ENCODE measurements at places on chromosomes 6 and 20.

DNA sequence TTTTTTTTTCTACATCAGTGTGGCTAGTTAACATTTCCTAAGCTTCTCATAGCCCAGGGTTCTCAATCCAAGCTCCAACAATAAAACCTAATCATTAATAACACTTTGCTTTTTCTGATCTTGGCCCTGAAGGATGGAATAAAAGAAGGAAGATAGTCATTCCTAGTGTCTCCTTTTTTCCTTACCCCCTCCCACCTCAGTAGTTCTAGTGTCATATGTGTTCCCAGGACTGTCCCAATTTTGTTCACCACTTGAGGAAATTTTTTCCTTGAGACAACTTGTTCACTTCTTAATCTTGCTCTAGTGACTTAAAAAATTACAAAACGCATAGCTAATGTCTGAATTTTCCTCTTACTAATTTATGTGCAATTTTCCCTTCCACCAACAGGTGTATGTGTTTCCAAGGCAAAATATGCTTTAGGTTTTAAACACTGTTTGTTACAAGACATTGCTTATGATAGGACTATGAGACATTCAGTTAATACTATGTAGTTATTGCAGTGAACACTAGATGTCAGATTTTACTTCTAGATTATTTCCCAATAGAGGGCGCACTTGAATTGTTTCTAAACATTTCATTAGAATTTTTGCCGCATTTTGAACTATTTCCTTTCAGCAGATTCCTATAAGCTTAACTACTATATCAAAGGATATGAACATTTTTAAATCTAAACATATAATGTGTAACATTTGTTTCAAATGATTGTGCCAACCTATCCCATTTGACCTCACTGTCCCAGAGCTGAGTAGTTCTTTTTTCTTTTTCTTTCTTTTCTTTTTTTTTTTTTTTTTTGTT is 18.5 kb upstream of the C6orf141 start:
- peak; percentile 16 for DNase-seq

DNA sequence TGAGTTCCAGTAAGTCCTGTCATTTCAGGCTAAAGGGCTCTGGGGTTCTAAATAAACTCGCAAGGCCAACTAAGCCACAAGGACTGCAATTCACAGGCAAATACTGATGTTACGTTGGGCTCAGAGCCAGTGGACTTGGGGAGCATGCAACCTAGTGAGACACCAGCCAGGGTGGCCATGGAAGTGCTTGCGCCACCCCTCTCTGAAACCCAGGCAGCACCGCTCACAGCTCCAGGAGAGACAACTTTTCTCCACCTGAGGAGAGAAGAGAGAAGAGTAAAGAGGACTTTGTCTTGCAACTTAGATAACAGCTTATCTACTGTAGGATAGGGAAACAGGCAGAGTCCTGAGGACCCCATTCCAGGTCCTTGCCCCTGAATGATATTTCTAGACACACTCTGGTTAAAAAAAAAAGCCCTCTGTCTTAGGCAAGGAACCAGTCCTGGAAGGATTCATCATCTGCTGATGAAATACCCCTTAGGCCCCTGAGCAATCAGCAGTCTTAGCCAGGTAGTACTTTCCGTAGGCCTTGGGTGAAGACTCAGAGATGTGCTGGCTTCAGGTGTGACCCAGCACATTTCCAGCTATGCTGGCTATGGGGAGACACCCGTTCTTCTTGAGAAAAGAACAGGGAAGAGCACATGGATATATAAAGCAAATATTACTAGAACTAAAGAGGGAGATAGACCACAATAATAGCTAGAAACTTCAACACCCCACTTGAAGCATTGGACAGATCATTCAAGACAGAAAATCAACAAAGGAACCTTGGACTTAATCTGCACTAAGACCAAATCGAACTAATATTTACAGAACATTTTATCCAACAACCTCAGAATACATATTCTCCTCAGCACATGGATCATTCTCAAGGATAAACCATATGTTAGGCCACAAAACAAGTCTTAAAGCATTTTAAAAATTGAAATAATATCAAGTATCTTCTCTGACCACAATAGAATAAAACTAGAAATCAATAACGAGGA is 31.5 kb upstream of the TBC1D32 start:
- no peak for DNase-seq

- DNase-seq = no peak
Measured at GRCh38 chr6:157093536-157093935, 229.8 kb downstream of the TMEM242 start.

- DNase-seq = no peak
Measured at GRCh38 chr20:39016041-39016440, 53.9 kb downstream of the DHX35 start.

DNA sequence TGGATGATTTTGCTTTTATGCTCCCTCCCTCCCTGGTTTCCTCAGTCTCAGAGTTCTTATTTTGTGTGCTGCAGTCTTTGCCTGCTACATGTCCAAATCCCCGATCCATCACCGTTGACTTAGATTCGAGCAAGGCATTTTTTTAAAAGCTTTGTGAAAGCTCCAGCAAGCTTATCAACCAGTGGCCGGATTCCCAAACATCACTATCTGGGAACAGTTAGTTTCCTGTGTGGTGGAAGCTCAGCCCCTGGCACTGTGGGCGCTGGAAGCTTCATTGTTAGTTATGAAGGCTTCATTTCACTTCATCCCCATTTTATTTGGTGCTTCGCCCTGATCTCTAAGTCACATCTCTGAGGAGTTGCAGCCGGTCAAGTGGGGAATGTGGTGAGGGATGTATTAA is 44.7 kb downstream of the DEK start:
- DNase-seq = no peak

DNA sequence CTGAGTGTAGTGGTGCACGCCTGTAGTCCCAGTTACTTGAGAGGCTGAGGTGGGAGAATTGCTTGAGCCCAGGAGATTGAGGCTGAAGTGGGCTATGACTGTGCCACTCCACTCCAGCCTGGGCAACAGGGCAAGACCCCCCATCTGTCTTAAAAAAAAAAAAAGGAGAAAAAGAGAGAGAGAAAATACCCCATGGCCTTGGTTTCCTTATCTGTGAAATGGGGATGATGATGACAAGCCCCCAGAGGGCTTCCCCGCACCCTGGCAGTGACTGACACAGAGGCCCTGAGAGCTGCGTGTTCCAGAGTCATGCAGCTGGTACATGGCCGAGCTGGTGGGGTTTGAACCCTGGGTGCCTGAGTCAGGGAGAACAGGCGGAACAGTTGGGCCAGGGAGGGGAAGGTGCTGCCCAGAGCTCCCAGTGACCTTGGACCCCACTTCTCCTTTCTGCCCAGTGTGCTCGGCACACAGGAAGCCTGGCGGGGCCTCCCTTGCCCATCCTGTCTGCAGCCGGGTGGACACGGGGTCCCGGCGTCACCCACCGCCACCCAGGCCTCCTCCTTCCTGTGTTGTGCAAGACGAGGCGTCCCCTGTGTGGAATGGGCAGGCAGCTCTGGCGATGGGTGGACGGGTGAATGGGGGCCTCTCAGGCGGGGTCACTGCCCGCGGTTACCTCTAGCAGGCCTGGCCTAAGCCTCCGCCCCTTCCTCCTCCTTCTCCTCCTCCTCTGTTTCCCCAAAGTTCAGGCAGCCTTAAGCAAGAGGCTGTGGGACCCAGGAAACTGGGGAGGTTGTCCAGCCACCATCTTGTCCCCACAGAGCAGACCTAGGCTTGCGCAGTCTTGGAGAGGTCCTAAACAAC is 84.2 kb downstream of the CEBPB start:
- DNase-seq = no peak

DNA sequence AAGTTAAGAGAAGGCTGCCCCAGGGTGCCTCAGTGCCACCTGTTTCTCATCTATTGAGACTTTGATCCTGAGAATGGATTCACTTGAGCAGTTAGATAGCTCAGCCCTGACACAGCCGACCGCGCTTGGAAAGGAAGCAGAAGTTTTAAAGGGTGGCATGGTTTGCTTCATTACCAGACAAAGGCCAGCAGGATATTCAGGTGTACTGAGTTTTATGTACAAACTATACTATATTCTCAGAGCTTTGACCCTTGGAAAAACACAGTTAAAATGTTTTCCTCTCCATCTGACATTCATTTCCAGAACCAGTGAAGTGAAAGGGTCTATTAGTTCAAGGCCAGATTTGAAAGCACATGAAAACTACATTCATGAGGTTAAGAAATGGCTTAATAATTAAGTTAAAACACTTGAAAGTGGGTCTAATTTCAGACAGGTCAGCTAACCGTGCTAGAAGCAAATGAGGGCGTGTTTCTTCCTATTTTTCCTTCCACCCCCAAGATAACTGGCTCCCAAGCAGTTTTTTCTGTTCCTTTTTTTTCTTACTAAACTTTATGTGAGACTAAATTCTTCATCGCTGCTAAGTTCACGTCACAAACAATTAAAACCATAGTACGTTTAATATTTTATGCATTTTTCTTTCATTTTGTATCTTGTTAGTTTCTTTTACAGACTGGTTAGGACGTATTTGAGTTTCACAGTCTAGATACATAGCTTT is 385.3 kb upstream of the SOX4 start:
- DNase-seq = no peak

DNA sequence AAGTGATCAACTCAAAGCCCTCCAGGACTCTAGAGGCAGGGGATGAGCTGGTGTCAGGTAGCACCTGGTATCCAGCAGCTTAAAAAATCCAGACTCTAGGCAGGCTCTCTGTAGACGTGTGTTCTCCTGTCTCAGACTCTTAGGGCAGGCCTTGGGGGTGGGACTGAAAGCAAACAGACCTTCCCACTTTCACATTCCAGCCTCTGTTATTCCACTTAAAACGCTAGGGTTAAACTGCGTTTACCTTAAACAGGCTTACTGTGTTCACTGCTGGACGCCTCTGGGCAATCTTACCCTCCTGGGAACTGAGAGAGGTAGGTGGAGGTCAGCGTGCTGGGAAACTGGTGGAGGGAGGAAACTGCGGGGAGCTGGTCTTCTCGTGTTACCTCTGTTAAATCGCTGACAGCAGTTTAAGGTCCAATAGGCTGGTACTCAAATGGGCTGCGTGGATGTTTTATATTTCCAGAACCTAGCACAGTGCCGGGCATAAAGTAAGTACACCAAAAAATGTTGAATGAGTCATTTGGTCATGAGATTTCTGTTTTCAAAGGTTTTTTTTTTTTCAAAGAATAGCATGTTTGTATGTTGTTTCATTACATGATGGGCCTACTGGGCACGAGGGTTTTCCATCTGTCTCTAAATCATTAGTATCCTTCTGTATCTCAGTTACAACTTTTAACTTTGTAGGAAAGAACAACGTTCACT is at the start of gene GCNT2:
Gene GCNT2 (plus strand): TSS at position 248 of the 705 bp plus-strand sequence. CDS start 7,561 bp downstream, outside the sequence.
- DNase-seq = no peak

GRCh38 chr6:152952866-152953509 is 29.9 kb downstream of the FBXO5 start:
- no peak for DNase-seq

DNA sequence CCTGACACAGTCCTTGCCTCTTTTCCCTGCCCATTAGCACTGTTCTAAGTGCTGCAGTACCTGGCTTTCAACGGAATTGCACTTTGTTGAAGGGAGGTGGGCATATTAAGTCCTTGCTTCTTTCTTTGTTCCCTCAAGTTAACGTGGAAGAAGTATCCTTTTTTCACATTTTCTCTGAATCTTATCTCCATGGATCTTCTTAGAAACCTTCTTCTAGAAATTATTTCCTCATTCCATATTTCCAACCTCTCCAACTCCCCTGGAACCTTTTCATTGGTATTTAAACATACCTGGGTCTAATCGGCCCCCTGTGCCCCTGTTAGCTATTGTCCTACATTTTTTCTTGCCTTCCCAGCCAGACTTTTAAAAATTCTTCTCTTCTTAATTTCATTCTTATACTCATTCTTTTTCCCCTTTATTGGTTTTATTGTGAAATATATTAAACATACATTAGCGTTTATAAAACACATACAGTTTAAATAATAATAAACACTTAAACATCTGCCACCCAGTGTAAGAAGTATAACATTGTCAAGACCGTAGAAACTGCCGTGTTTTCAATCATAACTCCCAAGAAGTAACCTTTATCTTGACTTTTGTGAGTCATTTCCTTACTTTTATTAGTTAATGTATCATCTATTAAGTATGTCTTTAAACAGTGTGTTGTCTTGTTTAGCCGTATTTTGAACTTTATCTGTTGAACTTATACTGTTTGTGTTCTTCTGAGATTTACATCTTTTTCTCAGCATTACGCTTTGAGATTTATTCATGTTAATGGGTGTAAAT is 118.2 kb downstream of the CDKAL1 start:
- no peak for DNase-seq

- DNase-seq = no peak
Measured at GRCh38 chr20:49846206-49846807, 33.7 kb downstream of the SLC9A8 start.

- DNase-seq = no peak
Measured at GRCh38 chr20:10178727-10179313, 39.8 kb upstream of the SNAP25 start.

GRCh38 chr6:141464896-141465295 is 667.8 kb upstream of the GJE1 start:
- DNase-seq = no peak

DNA sequence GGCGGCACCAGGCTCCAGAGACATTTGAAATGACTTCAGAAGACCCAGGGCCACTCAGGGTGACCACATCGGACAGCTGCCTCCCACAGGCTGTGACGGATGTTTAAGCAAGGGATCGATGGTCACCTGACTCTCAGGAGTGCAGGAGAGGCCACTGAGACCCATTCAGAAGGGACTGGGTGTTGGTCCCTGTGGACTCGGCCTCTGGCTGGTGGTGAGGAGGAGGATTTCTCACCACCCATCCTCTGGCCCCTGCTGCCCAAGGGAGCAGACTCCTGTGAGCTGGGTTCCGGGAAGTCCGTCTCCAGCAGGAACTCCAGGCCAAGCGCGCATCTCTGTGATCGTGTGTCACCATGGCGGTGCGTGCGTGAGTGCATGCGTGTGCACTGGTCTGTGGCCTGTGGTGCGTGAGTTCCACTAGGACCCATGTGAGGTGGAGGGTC is 25.5 kb downstream of the NPEPL1 start:
- no peak for DNase-seq

DNA sequence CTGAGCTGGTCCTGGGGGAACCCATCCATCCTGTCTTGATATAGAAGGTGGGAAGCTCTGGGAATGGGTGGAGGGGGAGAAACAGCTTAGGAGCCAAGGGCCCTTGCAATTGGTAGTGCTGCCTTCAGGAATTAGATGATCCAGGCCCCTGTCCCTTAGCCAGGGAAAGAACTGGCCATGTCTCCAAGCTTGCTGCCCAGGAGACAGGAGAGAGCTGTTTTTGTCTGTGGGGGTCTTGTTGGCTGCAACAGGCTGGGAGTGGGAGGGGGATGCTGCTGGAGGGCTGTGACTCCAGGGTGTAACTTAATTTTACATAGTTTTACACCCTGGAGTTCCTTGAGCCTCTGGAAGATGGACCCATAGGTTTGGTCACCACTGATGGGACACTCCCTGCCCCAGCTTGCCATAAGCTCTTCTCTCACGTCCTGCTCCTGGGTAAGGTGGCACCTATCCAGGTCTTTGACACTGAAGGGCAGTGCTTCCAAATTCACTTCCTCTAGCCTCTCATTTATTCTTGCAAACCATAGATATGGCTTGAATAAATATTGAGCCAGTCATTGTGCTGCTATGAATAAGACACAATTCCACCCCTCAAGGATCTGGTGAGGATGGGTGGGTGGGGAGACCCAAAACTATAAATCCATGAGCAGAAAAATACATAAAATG is 16.8 kb downstream of the VEGFA start:
- no peak for DNase-seq
